ENCODE measurements at places on chromosomes 5 and 9.

- DNase-seq, result no peak
Measured at GRCh38 chr9:87375397-87376073, 122.1 kb upstream of the DAPK1 start.

DNA sequence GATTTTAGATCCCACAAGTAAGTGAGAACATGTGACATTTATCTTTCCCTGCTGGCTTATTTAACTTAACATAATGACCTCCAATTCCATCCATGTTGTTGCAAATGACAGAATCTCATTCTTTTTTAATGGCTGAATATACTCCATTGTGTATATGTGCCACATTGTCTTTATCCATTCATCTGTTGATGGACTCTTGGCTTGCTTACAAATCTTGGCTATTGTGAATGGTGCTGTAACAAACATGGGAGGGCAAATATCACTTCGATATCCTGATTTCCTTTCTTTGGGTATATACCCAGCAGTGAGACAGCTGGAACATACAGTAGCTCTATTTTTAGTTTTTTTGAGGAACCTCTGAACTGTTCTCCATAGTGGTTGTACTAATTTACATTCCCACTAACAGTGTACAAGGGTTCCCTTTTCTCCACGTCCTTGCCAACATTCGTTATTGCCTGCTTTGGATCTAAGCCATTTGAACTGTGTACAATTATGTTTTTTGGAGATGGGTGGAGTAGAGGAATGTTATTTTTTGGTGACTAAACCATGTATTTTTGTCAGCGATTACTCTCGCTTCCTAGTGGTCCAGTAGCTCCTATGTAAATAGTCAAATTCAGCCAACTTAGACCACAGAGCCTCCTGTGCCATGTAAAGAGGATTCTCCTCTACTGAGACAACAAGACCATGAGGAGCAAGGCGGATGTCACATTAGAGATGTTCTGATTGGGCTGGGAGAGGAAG is 60.6 kb downstream of the TNFSF15 start:
- no peak for DNase-seq

- no peak for DNase-seq
Measured at GRCh38 chr5:163306421-163306820, 131.0 kb upstream of the CCNG1 start.

DNA sequence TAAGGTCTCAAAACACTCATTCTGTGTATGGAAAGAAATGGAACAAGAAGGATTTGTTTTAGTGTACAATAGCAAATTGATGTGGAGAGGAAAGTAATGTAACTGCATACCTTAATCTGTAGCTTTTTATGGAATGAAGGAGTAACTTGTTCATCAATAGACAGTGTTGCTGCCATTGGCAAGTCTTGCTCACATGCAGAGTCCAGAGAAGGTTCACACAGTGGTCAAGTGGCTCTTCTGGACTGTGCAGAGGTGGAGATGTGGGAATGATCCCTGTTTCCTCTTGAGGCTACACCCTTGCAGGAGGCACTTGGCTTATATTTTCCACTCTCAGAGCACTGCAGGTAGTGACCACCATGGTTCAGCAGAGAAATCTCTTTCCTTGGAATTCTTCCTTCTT is 132.9 kb upstream of the ANKH start:
- no peak for DNase-seq

DNA sequence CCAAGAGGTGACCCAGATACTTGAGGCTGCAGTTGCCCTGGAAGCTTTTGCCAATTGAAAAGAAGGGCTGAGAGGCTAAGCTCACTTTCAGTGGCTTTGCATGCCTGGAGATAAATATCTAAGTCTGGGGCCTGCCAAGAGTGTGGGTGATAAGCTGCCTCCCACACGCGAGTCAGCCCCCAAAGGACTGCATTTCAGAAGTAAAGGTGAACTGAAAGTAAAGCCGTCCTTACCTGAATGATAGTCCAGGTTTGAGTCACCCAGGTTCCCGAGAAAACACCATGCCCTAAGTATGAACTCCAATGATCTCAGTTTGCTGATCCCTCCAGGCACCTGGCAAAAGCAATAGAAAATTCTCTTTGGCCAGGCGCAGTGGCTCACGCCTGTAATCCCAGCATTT is 22.5 kb upstream of the N4BP3 start:
- no peak for DNase-seq

DNA sequence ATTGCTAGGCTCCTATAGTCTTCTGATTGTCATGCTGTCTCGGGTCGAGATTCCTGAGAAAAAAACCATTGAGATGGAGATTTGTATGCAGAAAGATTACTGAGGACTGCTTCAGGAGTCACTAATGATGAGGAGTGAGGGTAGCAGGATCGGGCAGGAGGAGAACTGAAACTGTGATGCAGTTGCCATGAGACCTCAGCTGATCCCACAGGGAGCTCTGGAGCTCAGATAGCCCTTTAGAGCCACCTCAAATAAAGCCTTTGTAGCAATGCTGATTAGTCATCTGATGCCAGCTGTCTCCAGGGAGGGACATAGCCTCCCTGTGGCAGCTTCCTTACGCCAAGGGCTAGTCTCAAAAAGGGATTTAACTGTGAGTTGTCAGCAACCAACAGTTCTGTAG is 256.9 kb downstream of the DMAC1 start:
- no peak for DNase-seq

Data from hippocampal formation (tissue), 2 donors.